ENCODE measurements at places on chromosomes 7 and 10.

- no peak for DNase-seq
These were observed 39.4 kb downstream of the HK1 start for GRCh38 chr10:69317626-69318105.

DNA sequence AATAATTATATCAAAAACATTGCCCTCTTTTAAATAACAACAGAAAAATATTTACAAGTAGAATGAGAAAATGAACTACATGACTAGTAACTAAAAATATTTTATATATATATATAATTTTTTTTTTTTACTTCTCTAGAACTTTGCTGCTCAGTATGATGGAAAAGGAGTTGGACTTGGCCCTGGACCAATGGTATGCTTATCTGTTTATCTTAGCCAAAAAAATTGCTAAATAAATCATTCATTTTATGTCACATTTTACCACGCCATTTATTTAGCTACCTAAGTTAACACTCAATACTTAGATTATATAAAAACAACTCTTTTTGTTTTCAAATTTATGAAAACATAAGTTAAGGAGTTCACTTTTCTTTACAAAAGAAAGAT is 6.7 kb downstream of the COL1A2 start:
- DNase-seq = no peak

- DNase-seq = no peak
These were observed 34.7 kb upstream of the FOXI2 start for GRCh38 chr10:127702271-127702670.

- DNase-seq = no peak
These were observed 37.3 kb downstream of the BNIP3 start for GRCh38 chr10:131944412-131944811.

DNA sequence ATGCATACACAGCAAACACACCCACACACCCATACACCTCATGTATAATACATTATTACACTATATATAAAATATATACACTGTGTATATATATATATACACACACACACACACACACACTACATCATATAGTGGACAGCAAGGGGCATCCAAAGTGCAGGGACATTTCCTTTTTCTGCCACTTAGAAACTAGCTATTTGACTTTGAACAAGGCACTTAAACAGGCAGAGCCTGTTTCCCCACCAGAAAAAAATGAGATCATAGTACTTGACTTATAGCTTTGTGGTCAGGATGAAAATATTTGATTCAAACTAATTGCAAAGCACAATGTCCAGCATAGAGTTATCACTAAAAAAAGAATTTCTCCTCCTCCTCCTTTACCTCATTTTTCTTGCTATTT is 254.3 kb upstream of the NPVF start:
- DNase-seq = no peak

- DNase-seq = no peak
These were observed 91.2 kb downstream of the GTF2IRD1 start for GRCh38 chr7:74544706-74545469.

GRCh38 chr10:102230264-102230860 is 4.3 kb downstream of the ELOVL3 start:
- DNase-seq = no peak

- DNase-seq = no peak
These were observed 138.9 kb downstream of the ADK start for GRCh38 chr10:74289951-74290350.

Data from anterior cingulate cortex (tissue), 58 donors.